ENCODE measurements at places on chromosomes 5 and 9.

- peak; percentile 89 for DNase-seq
These were observed 158.7 kb upstream of the IER5L start for GRCh38 chr9:129336601-129337331.

DNA sequence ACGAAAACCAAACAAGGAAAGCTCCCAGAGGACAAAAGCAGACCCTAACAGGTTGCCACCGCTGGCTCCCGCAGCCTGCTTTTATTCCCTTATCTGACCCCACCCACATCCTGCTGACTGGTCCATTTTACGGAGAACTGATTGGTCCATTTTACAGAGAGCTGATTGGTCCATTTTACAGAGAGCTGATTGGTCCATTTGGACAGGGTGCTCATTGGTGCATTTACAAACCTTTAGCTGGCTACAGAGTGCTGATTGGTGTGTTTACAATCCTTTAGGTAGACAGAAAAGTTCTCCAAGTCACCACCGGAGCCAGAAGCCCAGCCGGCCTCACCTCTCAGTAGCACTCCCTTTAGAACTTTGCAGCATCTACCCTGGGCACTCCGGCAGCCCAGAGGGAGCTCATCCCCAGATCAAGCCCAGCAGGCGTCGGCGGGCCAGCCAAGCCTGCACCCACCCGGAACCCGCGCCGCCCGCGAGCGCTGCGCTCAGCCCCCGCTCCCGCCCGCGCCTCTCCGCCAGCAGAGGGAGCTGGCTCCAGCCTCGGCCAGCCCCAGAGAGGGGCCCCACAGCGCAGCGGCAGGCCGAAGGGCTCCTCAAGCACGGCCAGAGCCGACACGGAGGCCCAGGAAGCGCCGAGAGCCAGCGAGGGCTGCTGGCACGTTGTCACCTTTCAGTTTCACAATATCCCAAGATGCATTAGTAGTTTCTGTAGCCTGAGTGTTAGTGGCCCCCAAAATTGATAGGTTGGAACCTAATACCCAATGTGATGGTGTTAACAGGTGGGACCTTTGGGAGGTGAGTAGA, 35.3 kb upstream of the CLPTM1L start:
- DNase-seq = peak; percentile 84

DNA sequence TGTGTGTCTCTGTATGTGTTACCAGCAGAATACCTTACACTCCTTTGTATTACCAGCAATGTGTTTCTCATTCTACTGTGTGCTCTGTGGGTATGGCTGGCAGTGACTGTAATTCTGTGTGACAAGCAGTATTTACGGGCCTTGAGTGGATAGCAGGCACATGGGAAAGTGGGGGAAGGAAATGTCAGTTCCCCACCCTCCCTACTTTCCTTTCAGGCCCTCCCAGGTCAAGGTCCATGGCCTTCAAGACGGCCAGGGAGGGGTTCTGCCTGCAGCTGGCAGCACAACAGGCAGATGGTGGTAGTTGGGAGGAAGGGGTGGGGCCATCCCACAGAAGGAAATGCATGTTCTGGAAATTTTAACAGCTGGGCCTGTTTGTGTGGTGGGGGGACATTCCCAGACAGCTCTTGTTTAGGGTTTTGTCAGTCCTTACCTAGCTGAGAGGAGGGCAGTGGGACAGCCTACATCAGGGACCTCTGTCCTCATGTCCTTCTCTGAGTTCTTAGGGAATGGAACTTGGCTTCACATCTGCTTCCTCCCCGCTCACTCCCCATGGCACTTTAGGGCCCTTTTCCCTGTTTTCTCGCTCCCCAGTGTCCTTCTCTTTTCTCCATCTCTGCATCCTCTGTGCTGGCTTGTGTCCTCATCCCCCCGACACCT, 14.6 kb upstream of the TNIP1 start:
- no peak for DNase-seq

DNA sequence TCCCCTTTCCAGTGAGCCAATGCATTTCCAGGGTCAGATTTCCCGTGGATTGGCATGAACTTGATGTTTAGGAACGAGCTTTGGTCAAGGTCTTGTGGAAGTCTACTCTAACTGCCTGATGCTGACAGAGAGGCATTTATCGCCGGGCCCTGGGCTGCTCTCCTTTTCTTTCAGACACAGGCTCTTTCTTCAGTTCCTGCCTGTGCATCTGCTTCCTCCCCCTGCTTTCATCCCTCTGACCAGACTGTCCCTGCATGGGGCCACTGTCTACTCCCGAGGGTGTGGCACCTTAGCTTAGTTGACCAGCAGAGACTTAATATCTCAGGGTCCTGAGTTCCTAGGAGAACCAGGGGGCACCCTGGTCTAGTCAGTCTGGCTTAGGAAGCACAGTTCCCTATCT, 41.2 kb downstream of the RALGPS1 start:
- no peak for DNase-seq

GRCh38 chr5:158317507-158317906, 458.6 kb upstream of the CLINT1 start:
- DNase-seq = no peak

Data from GM23338 (cell line).